ENCODE measurements at places on chromosomes 13 and 19.

DNA sequence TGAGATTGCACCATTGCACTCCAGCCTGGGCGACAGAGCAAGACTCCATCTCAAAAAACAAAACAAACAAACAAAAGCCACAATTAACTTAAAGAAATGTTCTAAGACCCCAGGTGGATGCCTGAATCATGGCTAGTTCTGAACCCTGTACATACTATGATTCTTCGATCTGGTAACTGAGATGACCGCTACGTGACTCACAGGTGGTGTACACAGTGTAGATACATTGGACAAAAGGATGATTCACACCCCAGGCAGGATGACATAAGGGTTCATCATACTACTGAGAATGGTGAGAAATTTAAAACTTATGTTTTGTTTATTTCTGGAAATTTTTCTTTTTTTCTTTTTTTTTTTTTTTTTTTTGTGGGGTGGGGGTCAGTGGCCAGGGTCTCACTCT is 6.5 kb downstream of the ZNF426 start:
- no peak for DNase-seq

GRCh38 chr19:51318687-51319648 is 7.5 kb downstream of the IGLON5 start:
- no peak for DNase-seq

DNA sequence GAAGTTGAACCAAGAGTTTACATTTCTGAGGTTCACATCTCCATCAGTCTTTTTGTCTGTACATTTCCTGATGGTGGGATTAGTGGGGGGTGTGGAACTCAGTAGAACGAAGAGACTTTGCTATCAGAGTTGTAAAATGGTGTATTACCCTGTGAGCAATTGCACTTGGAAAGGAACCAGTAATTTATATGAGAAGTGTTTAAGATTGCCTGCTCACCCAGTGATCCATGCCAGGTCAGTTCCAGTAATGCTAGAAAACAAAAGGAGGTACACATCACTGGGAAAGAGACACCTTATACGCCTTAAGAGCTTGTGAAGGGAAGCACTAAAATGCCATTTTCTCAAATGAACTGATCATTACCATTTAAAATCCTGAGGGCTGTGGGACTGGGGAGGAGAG is 7.5 kb upstream of the DACH1 start:
- no peak for DNase-seq

GRCh38 chr13:85512421-85512820 is 286.8 kb downstream of the SLITRK6 start:
- no peak for DNase-seq

GRCh38 chr13:85976242-85976641 is 177.0 kb upstream of the SLITRK6 start:
- no peak for DNase-seq

DNA sequence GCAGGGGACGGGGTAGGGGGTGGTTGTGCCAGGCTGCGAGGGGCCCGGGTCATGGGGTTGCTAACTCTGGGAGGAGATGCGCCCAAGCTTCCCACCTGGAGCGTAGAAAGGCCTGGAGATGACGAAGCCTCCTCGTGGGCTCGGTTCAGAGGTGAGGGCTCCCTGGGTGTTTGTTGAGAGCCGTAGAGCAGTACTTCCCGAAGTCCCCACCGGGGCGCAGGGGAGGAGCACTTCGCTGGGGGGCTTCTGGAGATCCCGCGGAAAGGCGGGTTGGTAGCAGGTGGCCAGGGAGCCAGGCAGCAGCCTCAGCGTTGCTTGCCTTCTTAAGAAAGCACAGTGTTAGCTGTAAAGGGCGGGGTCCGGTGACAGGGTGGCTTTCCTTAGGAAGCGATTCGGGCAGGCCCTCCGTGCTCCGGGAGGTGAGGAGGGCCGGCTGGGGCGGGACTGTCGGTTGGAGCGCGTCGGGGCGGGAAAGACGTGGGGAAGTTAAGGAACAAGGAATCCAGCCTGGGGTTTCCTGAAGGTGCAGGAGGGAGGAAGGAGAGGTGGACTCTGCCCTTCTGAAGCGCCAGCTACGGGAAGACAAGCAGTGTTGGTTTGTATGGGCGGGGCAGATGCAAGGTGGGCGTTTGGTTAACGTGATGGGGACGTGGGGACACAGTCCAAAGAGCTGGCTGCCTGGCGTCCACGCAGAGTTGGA is 3.3 kb downstream of the VSTM2B start:
- no peak for DNase-seq

DNA sequence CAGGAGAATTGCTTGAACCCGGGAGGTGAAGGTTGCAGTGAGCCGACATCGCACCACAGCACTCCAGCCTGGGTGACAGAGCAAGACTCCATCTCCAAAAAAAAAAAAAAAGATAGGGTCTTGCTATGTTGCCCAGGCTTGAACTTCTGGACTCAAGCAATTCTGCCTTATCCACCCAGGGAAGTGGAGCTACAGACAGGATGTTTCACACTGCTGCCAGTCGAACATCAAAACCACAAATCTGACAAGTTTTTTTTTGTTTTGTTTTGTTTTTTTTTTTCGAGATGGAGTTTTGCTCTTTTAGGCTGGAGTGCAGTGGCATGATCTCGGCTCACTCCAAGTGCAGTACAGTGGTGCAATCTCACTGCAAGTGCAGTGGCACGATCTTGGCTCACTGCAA is 10.8 kb downstream of the XPO4 start:
- no peak for DNase-seq

DNA sequence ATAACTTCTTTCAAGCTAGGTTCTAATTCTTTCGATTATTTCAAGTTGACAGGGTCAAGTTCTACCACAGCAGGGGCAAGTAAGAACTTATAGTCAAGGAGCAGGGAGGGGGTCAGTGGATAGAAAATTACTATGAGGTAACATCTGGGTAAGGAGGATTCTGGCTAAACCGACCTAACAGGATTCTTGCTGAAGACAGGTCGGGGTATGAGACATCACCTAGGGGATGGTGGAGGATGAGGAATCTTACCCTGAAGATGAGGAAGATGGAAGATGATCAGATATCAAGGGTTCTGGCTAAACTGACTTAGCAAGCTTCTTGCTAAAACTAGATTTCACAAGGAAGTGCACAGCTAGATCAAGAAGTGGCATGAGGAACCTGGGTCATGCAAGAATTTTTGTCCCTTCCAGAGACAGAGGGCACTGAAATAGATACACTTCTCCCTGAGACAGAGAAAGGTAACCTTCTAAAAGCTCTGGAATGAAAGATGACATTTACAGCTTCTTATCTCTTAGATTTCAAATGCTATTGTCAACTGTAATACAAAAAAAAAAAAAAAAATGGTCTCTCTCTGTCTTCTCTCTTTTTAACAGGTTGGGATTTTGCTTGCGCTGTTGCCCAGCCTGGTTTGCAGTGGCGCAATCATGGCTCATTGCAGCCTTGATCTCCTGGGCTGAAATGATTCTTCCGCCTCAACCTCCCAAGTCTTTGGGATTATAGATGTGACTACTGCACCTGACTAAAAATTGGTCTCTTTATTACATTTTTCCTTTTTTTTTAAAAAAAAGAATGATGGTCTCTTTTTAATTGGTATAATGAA is 9.6 kb upstream of the METTL21C start:
- DNase-seq: no peak

DNA sequence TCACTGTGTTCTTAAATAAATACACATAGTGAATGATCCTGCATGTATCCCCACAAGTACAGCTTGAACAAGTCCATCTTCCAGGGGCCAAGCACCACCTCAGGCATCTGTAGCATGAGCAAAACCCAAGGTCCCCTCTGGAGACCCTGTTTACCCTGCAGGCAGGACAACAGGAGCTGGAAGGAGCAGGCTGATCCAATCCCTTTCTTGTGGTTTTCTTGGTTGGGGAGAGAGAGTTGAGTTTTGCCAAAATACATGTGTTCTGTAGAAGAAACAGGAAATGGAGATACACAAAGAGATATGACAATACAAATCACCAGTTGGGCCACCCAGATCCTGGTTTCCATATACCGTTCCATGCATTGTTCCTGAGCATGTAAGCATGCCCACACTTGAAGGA is 92.8 kb downstream of the SHISA2 start:
- DNase-seq: no peak

DNA sequence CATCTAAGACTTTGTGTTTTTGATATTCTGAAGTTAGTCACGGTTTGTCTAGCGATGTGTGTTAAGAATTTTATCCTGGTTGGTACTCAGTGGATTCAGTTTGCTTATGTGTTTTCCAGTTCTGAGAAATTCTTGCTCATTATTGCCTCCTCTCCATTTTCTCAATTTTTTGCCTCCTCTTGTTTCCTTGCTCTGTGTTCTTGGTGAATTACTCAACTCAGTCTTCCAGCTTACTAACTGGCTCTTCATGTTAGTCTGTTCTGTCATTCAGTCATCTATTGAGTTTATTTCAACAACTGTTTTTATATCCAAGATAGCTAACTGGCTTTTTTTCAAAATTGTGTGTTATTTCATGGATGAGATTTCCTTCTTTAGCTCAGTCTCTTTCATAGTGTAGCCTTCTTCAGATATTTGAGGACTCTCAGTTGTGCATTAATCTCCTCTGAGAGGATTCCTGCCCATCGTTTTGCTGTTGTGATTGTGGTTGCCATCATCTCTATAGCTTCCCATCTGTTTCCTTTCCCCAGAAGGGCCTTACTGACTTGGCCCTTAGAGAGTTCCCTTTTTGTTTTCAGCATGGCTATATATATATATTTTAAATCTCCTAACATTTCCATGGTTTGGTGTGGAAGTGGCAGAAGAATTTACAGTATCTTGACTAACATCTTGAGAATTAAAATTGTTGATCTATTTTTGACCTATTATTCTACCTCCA is 6.2 kb downstream of the SETDB2 start:
- no peak for DNase-seq
